ENCODE measurements at places on chromosomes 7 and 10. TPM values are rescaled to one million over a fixed set of nuclear protein-coding genes. Genes with fewer than 3 reads are reported as not detected.

- no peak for DNase-seq
These were observed 13.7 kb upstream of the ZNF777 start for GRCh38 chr7:149474309-149475120.

DNA sequence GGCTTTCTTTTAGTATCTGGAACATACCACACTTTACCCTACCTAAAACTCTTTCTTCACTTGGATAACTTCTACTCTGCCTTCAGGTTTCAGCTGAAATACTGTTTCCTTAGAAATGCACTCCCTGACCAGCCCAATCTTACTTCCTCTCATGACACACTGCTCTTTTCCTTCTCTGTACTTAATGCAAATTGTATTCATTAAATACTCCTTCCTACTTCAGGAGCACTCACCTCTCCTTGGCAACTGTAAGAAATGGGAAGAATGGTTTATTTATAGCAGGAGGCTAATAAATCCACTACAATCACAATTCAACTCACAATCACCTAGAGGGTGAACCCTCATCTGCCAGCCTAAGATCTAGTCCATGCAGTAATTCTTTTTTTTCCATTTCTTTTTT is 15.2 kb downstream of the ZCWPW1 start:
- no peak for DNase-seq

DNA sequence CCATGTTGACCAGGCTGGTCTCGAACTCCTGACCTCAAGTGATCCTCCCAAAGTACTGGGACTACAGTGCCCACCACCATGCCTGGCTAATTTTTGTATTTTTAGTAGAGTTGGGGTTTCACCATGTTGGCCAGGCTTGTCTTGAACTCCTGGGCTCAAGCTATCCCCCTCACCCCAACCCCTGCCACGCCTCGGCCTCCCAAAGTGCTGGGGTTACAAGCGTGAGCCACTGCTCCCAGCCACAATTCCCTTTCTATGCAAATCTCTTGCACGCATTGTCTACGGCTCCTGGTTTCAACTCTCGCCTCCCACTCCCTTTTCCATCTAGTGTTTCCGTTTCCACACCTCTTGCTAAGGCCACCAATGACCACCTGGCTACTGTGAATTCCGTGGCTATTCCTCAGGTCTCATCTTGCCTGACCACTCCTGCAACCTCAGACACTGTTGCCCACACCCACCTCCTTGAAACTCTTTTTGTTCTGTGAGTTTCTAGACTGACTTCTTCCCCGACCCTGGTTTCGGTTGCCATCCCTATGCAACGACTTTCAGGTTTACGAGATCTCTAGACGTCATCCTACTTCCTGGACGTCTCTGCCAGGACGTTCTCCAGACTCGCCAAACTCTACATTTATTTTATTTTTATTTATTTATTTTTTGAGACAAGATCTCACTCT is 3.4 kb downstream of the CLDN3 start:
- DNase-seq, result no peak

DNA sequence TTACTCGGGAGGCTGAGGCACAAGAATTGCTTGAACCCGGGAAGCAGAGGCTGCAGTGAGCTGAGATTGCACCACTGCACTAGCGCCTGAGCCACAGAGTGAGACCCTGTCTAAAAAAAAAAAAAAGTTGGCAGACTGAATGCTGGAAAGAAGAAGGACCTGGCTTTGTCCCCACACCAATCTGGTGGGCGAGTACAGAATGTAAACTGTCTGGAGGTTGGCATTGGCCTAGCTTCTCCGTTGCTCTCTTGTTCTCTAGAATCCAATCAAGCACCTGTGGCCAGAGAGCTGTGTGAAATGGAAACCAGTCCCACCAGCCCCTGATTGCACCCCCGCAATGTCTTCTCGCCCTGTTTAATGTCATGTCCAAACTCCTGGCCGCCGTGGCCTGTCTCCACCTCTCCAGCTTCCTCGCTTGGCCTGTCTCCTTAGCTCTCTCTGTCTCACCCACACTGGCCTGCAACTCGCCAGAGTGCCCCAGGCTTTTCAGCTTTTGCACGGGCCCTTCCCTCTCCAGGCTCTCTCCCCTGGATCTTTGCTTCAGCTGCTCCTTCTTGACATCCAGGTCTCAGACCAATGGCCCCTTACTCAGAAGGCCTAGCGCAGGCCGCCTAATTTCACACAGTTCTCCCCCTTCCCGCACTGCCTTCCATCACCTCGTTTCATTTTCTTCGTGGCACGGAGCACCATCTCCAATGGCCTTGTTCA is 670 bp upstream of the AGK start:
- peak; percentile 52 for DNase-seq

DNA sequence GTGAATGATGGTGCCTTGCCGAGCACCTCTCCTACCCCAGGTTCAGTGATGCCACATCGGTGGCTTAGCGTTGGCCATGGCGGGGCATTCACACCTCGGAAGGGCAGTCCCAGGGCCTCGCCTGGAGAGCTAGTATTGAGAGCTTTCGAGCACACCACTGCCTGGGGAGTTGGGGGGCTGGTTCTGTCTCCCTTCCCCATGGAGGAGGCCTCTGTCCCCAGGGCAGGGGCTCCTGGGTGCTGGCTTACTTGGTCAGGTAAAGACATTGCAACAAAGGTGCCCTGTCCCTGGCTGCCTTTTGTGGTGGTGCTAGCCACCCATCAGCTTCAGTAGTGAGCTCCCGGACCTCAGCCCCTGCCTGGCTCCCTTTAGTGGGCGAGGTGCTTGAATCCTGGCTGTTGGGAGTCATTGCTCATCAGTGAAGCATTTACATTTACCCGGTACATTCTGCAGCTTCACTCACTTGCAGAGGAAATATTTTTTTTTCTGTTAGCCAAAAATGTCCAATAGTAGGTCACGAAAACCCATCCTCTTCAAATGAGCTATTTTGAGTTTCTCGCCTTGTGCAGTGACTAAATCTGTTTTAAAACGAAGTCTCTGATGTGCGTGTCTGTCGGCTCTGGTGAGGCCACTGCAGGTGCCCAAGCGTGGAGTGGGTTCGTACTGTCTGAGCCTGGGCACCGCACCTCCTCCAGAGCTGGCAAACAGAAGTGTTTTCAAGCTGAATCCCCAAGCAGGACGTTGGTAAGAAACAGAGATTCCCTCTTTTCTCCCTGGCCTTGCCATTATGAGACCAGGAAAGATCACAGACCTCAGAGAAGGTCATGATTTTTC is 95.5 kb downstream of the INPP5A start:
- DNase-seq, result no peak

DNA sequence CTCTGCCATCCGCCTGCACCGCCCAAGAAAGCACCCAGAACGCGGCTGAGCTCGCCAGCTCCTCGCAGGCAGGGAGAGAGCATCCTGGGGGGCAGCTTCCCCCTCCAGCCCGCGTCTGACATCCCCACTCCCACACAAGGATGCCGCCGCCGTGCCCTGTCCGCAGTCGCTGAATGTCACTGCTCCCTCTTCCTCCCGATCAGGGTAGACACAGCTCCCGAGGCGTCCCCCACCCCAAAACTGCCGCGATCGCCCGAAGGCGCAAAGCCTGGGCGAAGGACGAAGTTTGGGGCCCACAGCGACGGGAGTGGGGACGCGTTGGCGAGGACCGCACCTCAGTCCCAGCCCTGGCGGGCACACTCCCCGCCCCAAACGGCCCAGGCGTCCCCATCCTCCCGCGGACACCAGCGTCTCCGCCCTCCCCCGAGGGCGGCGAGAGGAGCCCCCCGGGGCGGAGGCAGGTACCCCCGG is 1.5 kb upstream of the KAT6B start:
- DNase-seq, result peak; percentile 51

DNA sequence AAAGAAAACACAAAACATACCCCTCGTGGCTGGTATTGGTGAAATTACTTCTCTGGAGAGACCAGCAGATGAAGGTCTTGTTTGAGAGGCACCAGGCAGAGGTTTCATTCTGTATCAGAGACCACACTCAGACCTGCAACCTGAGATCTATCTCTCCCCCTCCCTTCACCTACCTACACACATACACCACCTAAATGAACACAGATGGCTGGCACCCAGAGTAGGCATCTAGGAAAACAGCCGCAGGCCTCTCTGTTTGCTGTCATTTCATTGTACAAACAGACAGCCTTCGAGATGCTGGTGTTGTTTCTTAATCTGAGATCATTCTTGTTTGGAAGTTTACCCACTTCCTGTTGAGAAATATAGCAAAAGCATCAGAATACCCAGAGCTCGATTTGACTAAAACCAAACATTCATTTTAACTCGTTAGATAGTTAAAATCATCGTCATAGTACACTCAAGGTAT is 173.9 kb upstream of the SLC25A13 start:
- DNase-seq, result no peak

DNA sequence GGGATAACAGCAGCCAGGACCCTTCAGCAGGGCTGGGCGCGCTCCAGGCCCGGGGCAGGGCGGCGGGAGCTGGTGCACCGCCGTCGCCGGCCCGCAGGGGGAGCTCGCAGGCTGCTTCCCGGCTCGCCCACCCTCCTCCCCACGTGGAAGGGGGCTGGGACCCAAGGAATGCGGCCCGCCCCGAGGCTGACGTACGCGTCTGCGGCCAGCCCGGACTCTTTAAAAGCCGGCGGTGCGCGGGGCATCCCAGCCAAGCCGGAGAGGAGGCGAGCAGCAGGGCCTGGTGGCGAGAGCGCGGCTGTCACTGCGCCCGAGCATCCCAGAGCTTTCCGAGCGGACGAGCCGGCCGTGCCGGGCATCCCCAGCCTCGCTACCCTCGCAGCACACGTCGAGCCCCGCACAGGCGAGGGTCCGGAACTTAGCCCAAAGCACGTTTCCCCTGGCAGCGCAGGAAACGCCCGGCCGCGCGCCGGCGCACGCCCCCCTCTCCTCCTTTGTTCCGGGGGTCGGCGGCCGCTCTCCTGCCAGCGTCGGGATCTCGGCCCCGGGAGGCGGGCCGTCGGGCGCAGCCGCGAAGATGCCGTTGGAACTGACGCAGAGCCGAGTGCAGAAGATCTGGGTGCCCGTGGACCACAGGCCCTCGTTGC is at the start of gene PFKFB3:
PFKFB3 (plus strand) TSS at position 249 of the 647 bp plus-strand sequence; CDS start at position 578, 329 bp downstream.
- peak; percentile 97 for DNase-seq

DNA sequence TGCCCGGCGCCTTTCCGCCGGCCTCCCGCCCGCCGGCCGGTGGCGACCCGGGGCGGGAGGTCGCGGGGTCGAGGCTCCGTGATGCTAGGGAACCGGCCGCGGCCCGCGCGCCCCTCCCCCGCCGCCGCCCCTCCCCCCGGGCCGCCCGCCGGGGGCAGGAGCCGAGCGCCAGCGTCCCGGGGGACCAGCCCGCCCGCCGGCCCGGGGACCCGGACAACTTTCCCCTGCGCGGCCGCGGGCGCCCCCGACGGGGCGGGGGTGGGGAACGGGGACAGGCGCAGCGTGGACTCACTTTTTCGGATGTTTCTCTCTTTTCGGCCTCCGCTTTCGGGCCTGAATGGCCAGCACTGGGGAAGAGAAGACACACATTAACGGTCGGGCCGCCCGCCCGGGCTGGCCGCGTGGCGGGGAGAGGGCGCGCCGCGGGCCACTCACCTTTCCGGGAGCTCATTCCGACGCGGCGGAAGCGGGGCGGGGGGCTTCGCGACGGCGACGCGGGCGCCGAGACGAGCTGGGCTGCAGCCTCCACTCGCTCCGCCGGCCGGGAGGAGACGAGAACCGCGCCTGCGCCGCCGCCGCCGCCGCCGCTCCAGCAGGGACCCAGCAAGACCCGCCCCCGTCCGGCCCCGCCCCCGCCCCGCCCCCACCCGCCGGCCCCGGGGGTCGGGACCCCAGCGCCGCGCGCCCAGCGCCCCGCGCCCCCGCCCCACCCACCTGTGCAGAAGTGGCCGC is at the start of gene SRPK2:
SRPK2 (minus strand) TSS at position 566 of the 732 bp plus-strand sequence.
- DNase-seq, result peak; percentile 92

- DNase-seq, result no peak
These were observed 33.7 kb upstream of the TMEM26 start for GRCh38 chr10:61486738-61487396.

GRCh38 chr7:42269161-42269560 is 32.2 kb upstream of the GLI3 start:
- no peak for DNase-seq

GRCh38 chr10:124605001-124605370 is 139.2 kb downstream of the FAM53B start:
- peak; percentile 32 for DNase-seq

DNA sequence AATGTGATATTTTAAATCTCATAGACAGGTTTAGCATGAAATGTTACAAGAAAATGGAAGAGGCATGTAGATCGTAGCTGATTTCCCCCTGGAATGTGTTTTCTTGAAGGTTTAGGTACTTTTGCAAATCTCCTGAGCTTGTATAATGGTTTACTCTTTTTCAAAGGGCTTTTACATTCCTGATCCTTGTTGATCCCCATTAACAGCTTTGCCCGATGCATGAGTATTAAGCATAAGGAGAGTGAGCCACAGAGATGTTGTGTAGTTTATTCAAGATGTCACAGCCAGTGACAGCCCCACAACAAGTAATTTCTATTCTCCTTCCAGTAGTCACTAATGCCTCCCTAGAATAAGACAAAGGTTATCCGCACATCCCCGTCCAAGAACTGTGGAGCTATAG is 103.7 kb downstream of the SKIDA1 start:
- DNase-seq, result no peak

DNA sequence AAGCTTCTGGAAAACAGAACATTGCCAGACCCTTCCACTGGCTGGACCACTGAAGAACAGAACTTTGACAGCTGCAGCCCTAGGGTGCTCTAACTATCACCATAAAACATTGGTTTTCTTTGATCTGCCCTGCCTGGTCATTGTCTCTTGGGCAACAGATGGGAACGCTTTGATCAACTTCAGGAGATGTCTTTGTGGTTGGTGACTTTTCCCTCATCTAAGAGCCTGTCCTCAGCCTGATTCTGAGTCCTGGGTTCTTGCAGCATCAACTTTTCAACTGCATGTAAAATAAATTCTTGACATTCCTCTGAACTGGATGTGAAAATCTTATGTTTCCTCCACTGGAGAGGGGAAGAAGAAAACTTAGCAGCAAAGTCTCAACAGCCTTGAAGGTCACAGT is 53.1 kb upstream of the ZNRF2 start:
- no peak for DNase-seq

UNCX gene
- not detected for polyA plus RNA-seq

CAV1 gene
- 7.7 TPM for polyA plus RNA-seq

GSTO2 gene
- polyA plus RNA-seq, result 23.9 TPM

DPYSL4 gene
- 116 TPM for polyA plus RNA-seq

RBP4 gene
- 22.2 TPM for polyA plus RNA-seq

TCERG1L gene
- polyA plus RNA-seq, result 7.8 TPM

ENO4 gene
- polyA plus RNA-seq, result 0.41 TPM

IQUB gene
- 0.20 TPM for polyA plus RNA-seq

SEMA3E gene
- 0.31 TPM for polyA plus RNA-seq

KIF11 gene
- polyA plus RNA-seq, result 11.4 TPM
